CD4-positive, alpha-beta T cell treated with Interleukin-17A for 4 hours (primary cell): ENCODE measurements at places on chromosomes 16 and 17.
A peak's percentile ranks its signal among the peaks of the same experiment; 100 is the strongest.

DNA sequence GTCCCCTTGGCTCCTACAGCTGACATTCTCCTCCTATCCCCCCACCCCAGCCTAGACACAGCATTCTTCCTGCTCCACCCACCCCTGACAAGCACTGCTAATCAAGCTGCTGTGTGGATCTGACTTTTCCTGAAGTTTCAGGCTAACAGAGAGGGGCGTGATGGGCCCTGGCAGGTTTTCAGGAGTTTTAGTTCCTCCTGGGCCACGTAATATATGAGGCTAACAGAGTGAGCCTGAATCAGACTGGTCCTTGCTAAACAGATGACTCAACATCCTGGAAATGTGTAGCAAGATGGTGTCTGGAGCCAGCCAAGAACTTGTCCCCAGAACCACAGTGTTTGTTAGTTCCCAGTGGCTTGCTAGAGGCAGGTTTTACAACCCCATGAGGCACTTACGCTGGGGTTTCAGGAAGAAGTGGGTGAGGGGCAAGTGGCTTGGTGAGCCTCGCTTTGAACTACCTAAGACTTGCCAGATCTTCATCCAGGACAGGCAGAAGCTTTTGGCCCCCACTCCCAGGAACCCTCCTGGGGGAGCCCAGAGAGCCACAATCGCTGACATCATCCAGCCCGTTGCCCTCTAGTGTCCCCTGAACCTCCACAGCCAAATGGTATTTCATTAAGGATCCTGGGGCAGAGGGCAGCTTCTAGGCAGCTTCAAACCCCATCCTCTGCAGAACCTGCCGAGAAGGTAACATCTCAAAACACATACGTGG, 15.9 kb downstream of the TMEM92 start:
- DNase-seq: no peak

DNA sequence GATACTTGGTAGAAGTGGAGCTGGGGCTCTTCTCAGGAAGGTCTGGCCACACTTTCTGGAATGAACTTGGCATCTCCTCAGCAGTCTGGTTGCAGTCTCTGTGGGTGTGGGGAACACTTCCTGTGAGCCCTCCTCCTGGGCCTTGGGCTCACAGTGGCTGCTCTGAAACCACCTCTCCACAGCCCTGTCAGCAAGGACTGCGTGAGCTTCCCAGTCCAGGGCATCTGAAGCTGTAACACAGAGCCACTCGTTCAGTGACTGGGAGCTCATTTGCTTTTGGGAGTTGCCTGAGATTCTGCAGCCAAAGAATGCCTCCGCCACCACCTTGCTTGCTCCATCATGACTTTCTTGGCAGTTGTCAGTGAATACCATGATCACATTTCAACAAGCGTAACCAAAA, 60.0 kb downstream of the CLEC16A start:
- no peak for DNase-seq

DNA sequence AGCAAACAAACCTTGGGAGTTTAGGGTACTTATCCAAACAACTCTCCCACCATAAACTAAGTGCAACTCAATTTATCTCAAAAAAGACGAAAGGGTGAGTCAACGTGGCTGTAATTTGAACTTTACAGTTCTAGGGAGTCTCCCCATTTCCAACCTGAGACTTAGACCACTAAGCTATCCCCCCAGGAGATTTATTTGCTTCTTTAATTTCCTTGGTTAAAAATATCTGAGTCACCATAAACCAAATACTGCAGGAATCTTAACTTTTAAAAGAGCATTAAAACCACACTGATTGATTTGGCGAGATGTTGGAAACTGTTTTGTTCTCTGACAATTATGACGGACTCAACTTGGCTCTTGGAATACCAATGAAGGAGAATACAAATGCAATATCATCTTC, 299.3 kb upstream of the SOX9 start:
- DNase-seq: no peak

- DNase-seq: no peak
Measured at GRCh38 chr17:21376759-21377690, 868 bp downstream of the KCNJ12 start.

- DNase-seq: no peak
Measured at GRCh38 chr17:77613218-77613617, 345.3 kb upstream of the TNRC6C start.

DNA sequence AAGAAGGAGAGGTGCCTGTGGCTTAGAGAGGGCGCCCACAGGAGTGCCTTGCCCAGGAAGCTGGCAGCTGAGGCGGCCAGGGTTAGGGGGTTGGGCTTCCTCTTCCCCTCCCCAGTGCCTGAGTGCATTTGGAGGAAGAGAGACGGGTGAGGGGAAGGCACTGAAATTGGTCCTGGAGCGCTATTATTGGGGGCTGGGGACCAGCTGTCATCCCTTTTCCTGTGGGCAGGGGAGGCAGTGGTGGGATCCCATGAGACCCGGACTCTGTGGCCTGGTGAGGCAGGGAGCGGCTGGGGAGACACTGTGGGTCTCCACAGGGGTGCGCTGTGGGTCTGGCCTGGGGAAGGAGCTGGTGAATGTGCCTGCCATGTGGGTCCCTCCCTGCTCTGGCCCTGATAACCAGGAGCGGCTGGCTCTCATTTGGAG, 259.7 kb downstream of the SEC14L1 start:
- DNase-seq: peak; percentile 87

DNA sequence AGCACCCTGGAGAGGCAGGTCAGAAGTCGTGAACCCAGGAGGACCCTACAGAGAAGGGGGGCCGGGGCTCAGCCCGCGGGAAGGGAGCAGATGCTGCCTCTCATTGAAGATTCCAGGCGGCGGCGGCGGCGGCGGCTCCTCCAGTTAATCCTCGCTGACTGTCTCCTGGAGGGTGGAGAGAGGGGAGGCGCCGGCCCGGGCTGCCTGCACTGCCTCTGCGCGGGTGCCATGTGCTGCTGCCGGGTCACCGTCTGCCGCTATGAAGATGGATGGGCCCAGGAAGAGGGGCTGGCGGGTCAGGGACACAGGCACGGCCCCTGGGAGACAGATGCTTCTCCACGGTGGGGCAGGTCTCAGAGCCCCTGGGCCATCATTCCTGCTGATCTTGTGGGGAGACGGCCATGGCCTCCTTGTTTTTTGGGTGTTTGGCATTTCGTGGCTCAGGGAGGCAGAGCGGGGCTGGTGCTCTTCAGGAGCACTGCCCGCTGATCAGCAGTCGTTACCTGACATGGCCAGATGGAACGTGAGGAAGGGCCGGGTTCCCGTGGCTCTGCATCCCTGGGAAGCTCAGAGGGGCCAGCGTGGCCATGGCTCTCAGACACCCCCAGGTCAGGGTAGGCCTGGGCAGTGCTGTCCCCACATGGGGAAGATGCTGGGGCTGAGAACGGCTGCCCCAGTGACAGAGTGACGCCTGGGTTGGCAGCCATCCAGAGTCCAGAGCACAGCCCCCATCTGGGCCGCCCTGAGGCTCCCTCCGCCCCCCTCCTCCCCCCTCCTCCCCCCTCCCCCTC, 36.1 kb downstream of the GINS2 start:
- DNase-seq: no peak

GRCh38 chr17:20200865-20201458, 191.8 kb downstream of the SPECC1 start:
- DNase-seq: no peak

- DNase-seq: no peak
Measured at GRCh38 chr16:76114681-76115080, 162.5 kb upstream of the CNTNAP4 start.

- DNase-seq: no peak
Measured at GRCh38 chr17:81012574-81013447, 21.2 kb downstream of the CHMP6 start.

- peak; percentile 69 for DNase-seq
Measured at GRCh38 chr16:88477631-88478519, 24.8 kb downstream of the ZFPM1 start.

GRCh38 chr17:64357191-64357981, 33.3 kb downstream of the PECAM1 start:
- no peak for DNase-seq

GRCh38 chr17:43562679-43563599, 16.8 kb upstream of the ETV4 start:
- no peak for DNase-seq

DNA sequence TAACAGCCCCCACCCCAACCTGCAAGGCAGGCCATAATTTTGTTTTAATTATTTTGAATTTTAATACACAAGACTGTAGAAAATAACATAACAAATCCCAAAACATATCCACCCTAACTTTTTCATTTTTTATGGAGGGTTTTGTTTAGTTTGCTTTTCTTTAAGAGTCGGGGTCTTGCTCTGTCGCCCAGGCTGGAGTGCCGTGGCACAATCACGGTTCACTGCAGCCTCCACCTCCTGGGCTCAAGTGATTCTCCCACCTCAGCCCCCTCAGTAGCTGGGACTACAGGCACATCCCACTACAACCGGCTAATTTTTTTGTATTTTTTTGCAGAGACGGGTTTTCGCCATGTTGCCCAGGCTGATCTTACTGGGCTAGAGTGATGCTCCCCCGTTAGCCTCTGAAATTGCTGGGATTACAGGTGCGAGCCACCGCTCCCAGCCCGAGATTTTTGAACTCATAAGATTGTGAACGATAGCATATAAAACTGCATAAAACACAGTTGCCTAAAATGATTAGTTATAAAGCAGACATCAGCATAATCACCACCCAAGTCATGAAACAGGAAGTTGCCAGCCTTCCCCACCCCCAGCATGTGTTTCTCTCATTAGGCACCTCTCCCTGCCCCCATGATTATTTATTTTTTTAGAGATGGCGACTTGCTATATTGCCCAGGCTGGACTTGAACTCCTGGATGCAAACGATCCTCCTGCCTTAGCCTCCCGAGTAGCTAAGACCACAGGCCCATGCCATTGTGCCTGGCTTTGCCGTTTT, 13.6 kb upstream of the DOC2B start:
- no peak for DNase-seq

- DNase-seq: no peak
Measured at GRCh38 chr16:82300374-82300951, 130.4 kb upstream of the MPHOSPH6 start.

- no peak for DNase-seq
Measured at GRCh38 chr16:79994418-79994817, 393.9 kb upstream of the MAF start.

- DNase-seq: peak; percentile 92
Measured at GRCh38 chr17:68035523-68036303, at the start of gene KPNA2. Gene KPNA2, plus strand, starts transcription at chr17:68035735. Its CDS starts 1,398 bp downstream, at chr17:68037133.

- no peak for DNase-seq
Measured at GRCh38 chr17:48539177-48539576, 5.7 kb downstream of the HOXB2 start.

DNA sequence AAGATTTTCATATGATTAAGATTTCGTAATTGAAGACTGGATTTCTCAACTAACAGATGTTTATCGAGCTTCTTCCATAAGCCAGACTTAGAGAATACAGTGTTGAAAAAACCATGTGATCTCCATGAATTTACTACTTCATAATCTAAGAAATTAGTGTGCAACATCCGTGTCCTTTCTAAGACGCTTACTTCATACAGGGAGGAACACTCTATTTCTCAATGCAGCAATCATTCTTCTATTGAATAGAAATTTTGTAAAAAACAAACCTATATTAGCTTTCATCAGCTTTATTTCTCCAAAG, 946.3 kb downstream of the KCNJ2 start:
- DNase-seq: no peak

DNA sequence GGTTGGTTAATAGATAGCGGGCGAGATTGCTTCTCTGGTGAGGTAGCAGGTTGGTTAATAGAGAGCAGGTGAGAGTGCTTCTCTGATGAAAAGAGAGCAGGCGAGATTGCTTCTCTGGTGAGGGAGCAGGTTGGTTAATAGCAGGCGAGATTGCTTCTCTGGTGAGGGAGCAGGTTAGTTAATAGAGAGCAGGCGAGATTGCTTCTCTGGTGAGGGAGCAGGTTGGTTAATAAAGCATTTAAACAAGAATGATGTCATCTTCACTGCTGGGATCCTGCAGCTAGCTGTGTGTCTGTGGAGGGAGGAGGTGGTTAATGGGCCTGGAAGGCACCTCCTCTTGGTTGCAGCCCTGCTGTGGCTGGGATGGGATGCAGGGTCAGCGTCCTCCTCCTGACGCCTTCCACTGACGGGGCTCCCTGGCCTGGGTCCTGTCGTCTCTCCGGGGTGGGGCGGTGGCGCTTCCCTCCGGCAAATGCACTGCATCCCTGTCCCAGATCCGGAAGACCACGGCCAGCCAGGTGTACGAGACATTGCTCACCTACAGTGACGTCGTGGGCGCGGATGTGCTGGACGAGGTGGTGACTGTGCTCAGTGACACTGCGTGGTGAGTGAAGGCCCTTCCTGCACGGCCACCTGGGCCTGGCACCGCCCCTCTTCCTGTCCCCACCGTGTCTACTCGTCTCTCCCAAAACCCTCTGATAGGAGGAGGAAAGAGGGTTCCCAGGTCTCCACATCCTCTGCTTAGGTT, 99.2 kb upstream of the ZNF750 start:
- DNase-seq: no peak

DNA sequence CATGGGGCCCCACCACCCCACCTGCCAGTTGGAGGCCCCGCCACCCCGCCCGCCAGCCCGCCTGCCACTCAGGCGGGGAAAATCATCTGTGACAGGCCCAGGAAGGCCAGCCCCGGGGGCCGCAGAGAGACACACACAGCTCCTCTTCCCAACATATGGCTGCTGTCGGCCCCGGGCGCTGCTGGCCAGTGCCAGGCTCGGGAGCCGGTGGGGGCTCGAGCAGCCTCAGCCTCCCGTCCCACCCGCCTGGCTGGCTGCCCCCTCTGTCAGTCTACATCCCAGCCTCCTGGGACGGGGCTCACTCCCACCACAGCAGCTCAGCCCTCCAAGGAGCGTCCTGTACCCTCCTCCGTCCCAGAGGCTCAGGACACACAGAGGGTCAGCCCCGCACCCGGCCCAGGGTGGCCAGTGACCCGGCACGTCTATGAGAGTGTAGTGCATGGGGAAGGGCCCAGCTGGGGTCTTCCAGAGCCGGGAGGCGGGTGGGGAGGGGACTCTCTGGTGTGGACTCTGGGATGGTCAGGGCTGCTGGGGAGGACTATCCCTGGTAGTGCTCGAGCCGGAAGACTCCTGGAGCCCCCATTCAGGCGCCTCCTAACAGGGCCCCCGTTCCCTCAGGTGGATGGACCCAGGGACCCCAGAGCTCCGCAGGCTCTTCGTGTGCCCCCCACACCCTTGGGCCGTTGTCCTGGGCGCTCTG, 3.6 kb upstream of the PRR35 start:
- no peak for DNase-seq

- no peak for DNase-seq
Measured at GRCh38 chr17:1640329-1641064, 5.0 kb downstream of the SCARF1 start.

GRCh38 chr16:75317101-75317522, 65.7 kb upstream of the BCAR1 start:
- DNase-seq: no peak

GRCh38 chr16:2035431-2036199, 8.9 kb downstream of the NHERF2 start:
- DNase-seq: no peak

GRCh38 chr16:86137359-86137758, 238.4 kb downstream of the IRF8 start:
- DNase-seq: no peak

- no peak for DNase-seq
Measured at GRCh38 chr16:84689111-84689510, 10.7 kb upstream of the USP10 start.

DNA sequence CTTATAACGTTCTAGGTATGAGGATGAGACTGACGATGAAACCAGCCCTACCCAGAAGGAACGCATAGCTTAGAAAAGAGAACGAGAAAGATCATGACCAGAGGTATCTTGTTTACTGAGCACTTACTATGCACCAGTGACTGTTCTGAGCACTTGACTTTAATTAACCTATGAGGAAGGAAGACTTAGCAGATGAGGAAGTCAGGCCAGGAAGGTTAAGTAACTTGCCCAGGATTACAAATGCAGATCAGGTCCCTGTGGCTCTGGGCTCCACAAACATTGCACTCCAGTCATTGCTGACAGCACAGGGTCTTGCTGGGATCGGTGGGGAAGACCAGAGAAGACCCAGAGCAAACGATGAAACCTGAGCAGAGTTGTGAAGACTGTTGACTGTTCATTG, 7.1 kb downstream of the KRT13 start:
- DNase-seq: no peak
